DMS 273 treated with DMSO at 0.1 percent for 48 hours (cell line): ENCODE measurements at places on chromosomes 6 and 20.

GRCh38 chr6:34178357-34179105 lies 32.6 kb upstream of the GRM4 start:
- no peak for DNase-seq

- no peak for DNase-seq
These were observed 995 bp downstream of the STK4 start for GRCh38 chr20:44967207-44967807.

DNA sequence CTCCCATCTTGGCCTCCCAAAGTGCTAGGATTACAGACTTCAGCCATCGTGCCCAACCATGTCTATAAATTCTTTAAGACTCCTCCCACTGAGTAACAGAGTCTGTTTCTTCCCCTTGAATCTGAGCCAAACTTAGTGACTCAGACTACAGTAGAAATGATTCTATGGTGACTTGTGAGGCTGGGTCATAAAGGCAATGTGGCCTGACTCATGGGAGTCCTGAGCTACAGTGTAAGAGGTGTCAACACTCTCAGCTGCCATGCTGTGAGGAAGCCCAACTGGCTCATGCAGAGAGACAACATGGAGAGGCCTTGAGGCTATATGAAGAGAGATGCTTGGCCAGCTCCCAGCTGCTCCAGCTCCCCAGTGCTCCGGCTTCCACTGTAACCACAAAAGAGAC lies 5.2 kb upstream of the NRSN2 start:
- DNase-seq = no peak

GRCh38 chr6:149224399-149224798 lies 93.1 kb upstream of the TAB2 start:
- DNase-seq = no peak

- no peak for DNase-seq
These were observed 53.0 kb downstream of the DEK start for GRCh38 chr6:18211338-18211737.

- no peak for DNase-seq
These were observed 89.5 kb downstream of the SLX4IP start for GRCh38 chr20:10524643-10525042.

- DNase-seq = no peak
These were observed 155.9 kb upstream of the INSM1 start for GRCh38 chr20:20211988-20212518.

DNA sequence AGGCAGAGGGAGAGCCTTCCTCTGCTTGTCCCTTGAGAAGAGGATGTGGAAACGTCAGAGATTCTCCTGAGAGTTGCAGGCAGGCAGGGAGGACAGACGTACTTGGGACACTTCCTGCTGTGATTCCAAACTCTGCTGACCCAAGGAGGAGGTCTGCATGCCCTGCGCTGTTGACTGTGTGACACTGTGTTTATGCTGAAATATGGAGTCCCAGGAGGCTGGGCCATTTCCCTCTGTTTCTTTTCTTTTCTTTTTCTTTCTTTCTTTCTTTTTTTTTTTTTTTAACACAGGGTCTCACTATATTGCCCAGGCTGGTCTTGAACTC lies 63.5 kb upstream of the BHLHE23 start:
- DNase-seq = no peak

DNA sequence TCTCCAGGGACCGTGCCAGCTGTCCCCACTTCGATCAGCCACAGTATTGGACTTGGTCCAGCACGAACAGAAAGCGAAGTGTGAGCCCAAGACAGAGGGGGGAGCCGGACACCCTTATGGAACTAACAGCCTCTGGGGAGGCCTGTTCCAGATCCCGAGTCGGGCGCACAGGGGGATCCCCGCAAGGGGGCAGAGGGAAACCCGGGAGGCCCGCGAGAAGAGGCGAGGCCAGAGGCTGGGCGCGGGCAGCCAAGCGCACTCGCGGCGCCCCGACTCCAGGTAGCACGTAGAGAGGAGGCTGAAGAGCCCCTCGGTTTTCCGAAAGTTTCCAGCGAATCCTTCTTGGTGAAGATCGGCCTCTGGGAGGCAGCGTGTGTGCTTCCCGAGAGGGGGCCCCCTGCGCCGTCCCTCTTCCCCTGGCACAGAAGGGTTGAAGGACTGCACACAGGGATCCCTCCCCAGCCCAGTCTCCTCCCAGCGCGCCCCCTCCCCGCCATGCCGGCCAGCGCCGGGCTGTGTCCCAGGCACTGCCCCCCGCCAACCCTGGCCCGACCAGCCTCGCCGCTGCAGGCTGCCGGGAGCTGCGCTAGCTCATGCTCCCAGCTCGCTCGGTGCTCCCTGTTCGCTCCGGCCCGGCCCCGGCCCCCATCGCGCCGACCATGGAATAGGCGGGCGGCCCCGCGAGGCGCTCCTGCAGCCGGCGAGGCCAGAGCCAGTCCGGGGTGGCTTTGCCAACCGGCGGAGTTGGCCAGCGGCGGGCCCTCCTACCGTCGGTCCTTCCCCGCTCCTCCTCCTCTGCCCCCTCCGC lies 577 bp upstream of the SLC24A3 start:
- DNase-seq = no peak

GRCh38 chr6:55985309-55985708 lies 109.9 kb upstream of the BMP5 start:
- DNase-seq = no peak

DNA sequence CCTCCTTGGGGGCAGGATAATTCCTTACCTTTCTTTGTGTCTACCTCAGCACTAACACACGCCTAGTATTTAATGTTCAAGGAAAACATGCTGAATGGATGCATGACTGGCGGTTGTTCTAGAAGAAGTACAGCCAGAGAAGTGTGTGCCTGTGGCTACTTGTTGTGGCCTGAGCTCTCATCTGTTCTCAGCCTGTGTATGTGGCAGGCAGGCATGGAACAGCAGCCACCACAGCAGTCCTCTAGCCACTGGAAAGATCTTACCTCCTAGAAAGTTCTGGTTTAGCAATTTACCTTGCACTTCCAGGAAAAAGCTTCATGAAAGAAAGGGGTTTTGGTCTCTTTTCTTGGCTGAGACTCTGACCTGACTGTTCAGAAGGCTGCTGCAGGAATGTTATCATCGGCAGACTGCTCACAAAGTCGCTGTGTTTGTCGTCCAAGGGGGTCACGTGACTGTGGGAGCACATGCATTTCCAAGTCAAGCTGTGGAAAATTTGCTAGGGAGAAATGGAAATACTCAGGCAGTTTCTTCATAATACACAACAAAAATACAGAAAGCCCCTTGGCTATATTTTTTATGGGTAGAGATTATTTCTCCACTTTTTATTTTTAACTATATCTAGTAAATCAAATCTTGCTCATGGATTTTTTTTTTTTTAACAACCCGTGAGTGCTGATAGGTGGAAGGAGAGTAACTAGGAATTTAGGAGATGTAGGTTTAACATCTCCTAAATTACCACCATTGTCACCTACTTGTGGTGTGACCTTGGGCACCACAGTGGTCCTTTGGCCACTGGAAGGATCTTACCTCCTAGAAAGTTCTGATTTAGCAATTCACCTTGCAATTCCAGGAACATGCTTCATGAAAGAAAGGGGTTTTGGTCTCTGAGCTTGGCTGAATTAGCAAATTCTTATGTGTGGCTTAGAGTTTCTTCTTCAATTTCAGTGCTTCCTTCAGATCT lies 110.8 kb upstream of the GPR6 start:
- no peak for DNase-seq

DNA sequence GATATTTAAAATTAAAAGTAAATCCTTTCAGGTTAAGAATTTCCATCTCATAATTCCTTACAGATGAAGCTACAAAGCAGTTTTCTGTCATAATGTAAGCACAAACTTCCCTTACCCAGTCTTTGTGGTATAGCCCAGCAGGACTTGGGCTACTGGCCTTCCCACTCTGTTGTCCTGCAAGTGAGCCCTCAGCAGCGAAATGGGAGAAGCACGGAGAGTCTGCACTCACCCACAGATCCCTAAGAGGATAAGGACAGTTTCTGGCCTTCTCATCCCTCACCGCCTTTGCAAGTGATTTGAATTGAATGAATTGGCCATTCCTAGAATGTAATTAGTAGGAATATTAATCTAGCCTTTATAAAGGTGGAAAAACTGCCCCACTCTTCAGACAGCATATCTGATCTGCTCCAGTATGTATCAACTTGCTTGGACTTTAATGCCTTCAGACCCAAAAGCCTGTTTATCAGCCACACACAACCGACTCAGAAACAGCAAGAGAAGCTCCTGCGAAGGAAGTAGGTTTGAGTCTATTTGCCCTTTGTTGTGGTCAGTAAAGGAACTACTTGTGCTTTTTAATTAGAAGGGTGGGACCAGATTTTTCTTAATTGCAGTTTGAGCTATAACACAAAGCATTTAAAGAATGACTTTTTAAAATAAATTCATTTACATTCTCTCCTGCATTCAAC lies 29.9 kb upstream of the PRDM1 start:
- no peak for DNase-seq

GRCh38 chr6:157850030-157850429 lies 27.0 kb downstream of the SNX9 start:
- DNase-seq = no peak

DNA sequence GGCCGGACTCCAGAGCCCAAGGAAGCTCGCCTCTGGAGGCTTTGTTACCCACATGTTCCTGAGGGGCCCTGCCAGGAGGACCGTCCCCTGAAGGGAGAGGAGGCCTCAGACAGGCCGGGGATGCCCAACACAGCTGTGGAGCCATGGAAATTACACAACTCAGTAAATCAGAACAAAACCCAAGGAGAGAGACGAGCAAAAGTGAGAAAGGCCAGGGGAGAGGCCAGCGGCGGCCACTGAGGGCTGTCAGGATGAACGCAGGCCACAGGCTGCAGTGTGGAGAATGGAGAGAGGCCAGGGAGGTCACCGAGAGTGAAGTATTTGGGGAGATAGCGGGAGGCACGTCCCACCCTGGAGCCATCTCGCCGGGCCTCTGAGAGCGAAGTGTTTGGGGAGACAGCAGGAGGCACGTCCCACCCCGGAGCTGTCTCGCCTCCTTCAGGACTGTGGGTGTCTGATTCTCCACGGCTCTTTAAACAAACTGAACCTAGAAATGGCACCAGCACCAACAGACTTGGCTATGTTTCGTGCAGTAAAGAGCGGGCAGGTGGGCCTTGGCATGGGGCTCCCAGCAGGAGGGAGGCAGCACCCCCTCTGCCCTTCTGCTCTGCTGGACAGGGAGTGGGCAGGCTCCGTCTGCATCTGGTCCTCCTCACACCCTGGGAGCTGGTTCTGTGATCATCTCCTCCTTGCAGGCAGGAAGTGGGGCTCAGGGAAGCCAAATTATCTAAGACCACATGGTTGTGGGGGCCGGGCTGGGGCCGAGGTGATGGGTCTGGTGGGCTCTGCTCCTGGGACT lies 91.0 kb downstream of the YTHDF1 start:
- DNase-seq = no peak

GRCh38 chr6:168376811-168377483 lies 57.4 kb upstream of the DACT2 start:
- DNase-seq = no peak

- peak; percentile 76 for DNase-seq
These were observed 124.5 kb downstream of the HIVEP2 start for GRCh38 chr6:142820338-142821051.

GRCh38 chr6:90472716-90473115 lies 114.2 kb downstream of the MAP3K7 start:
- DNase-seq = no peak

- no peak for DNase-seq
These were observed 41.9 kb downstream of the SNHG17 start for GRCh38 chr20:38393259-38393658.

DNA sequence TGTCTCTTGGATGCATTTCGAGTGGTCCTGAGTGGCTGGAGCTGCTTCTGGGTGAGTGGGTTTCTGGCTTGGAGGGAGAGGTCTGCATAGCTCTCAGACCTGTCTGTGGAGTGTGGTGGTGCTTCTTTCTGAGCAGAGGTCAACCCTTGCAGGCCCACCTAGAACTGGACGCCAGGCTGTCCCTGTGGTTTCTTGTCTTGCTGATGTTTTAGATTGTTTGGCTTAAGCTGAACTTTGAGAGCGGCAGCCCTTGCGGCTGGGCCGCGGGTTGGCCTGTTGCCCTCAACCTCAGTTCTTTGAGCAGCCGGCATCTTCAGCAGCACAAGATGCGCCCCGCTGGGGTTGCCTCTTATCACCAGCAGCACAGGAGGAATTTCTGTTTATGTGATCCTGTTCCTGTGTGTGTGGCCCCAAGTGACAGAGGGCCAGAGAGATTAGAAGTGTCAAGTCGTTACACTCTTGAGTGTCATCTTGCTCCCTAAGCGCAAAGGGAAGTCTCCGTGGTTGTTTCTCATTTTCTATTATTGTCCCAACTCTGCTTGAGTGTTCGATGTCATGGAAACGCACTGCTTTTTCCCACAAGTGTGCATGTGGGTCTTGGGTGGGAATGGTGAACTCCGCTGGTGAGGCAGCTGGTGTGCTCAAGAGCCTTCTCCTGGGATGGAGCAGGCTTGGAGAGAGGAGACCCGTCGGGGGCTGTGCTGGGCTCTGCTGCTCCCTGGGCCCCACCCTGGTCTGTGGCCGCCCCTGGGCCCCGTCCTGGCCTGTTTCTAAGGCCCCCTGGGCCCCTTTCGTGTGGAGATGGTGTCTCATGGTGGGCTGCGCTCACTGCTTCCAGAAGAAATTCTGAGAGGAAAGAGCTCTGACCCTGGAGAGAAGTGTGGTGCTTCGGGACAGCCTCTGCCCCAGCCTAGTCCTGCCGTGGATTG lies 20.1 kb upstream of the SLC22A1 start:
- no peak for DNase-seq

DNA sequence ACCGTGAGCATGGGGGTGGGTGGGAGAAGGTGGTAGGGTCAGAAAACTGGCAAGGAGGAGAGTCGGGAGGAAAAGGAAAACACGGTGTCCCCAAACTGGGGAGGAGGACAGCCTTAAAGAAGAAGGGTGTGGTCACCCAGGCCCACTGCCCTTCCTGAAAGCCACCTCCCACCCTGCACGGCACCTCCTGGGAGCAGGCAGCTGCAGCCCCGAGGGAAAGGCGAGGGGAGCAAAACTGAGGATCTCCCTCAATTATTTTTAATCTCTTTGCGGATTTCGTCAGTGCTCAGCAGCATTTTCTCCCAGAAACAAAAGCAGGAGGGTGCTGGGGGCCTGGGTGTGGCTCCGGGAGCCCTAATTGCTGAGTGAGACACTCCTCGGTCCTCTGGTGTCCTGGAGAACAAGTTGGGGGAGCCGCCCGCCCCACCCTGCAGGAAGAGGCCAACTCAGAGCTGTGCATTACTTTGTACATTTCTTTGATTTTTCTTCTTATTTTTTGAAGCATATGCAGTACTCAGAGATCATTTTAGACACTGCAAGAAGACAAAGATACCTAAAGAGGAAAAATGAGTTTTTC lies 56.4 kb downstream of the RIOK1 start:
- DNase-seq = no peak

DNA sequence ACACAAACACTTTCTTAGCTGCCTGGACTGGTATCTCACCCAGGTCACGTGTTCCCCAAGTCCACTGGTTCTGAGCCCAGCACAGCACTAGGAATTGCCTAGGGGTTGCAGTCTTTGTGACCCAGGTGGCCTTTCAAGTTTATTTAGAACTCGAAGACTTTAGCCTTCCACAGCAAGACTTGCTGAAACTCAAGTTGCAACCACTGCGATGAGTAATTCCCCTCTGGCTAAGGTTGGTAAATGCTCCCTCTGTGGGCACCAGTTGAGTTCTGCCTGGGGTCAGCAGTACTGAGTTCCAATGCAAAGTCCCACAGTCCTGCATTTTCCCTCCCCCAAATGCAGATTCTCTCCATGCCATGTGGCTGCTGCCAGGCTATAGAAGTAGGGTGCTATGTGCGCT lies 77.6 kb upstream of the MOCS1 start:
- no peak for DNase-seq
